ENCODE measurements at places on chromosomes 4 and X. TPM values are rescaled to one million over a fixed set of nuclear protein-coding genes. Genes with fewer than 3 reads are reported as not detected.

DNA sequence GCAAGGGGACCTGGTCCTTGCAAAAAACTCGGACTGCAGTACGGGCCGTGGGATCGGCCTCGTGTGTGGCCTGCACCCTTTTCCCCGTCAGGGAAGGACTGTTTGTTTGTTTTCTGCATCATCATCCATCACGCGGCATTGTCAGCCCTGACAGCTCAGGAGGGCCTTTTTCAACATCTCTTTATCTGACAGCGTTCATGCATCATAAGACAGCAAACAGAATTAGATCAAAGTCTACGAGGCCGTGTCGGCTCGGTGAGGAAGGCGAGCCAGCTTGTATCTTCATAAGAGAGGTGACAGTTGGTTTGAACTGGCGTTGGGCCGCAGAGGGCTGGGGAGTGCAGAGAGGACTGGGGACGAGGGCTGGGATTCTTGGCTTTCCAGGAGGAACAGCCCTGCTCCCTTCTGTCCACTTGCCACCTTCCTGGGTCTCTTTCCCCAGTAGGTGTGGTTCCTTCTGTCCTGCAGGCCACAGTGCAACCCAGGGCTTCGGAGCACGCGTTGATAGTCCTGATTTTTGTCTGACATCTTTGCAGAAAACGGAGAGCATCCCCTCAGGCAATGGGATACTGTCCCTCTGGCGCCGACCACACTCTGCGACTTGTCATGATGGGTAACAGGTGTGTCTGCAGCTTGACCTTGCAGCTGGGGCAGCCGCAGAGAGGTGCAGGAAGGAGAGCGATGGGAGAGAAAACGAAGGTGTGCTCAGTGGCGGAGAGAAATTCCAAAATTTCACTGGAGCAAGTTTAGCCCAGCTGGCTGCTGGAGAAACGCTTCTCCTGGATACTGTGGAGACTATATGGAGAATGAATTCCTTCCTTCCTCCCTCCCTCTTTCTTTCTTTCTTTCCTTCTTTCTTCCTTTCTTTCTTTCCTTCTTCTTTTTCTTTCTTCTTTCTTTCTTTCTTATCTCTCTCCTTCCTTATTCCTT, 104.0 kb upstream of the SHOX start:
- DNase-seq = no peak

- no peak for DNase-seq
Observed at GRCh38 chrX:31819455-31819854, 747.6 kb upstream of the FTHL17 start.

DNA sequence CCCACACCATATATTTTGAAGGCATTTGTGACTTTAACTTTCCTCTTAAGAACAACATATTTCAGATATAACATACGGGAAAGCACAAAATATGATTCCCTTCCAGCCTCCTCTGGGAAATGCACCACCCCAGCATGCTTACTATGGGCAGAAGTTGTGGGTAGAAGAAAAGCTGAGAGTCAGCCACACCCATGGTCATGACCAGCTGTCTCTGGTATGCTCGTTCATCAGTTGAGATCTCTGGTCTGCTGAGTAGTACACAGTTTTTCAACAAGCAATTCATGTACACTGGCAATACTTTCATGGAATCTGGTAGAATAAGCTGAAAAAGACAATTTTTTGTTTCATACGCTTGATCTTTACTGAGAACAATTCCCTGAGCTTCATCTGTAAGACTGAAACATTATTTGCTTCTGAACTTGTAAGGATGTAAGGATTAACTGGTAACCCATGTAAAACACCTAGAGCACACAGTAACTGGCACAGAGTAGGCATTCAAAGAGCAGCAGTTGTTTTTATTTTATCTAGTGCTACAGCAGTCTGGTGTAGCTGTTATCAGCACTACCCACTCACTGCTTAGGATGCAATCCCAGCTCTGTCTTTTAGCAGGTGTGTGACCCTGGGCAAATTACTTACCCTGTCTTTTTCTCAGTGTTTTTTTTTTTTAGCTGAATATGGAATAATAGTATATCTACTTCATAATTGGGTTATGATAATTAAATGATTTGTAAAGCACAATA, 47.6 kb downstream of the METTL14 start:
- DNase-seq = no peak

DNA sequence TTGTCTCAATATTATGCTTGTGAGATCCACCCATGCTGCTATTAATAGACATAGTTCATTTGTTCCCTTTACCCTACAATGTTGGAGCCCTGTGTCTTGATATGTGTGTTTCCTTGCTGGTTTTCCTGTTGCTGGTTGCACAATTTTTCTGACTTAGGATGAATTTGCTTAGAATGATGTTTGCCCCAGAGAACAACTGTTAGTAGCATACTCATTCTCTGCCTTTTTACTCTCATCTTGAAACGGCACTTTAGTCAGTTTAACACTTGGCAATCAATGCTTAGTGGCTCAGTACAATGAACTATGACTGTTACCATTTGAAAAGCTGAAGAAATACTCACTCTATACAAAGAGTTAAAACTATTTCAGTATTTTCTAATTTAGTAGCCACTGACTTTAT, 158.8 kb upstream of the NDST4 start:
- DNase-seq = no peak

DNA sequence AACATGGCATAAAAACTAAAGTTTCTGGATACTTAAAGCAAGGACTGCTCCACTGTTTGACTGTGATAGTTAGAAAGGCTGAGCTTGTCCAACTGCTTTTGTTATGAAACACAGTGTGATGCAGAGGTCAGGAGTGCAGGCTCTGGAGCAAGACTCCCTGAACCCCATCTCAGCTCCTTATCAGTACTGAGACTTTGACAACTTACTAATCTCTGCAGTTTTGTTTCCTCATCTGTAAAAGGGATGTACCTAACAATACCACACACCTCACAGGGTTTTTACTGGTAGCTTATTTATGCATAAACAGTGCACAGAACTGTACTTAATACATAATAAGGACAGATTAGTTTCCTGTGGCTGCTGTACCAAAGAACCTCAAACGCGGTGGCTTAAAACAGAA, 804.3 kb downstream of the FSTL5 start:
- no peak for DNase-seq

- no peak for DNase-seq
Observed at GRCh38 chr4:124931050-124931449, 218.5 kb upstream of the ANKRD50 start.

- DNase-seq = no peak
Observed at GRCh38 chr4:67933038-67933437, 30.3 kb downstream of the TMPRSS11A start.

- DNase-seq = no peak
Observed at GRCh38 chr4:127849505-127850234, 31.0 kb upstream of the PLK4 start.

GRCh38 chrX:47221756-47222155, 3.3 kb downstream of the CDK16 start:
- DNase-seq = no peak

GRCh38 chr4:786074-786741, 39.7 kb downstream of the CPLX1 start:
- no peak for DNase-seq

- DNase-seq = no peak
Observed at GRCh38 chr4:185834088-185834487, 22.1 kb upstream of the SORBS2 start.

The SLC6A14 gene
- total RNA-seq = not detected

The WWC2 gene
- total RNA-seq = 99.3 TPM

Data from H9 (cell line).